HFFc6 (cell line): ENCODE measurements at places on chromosomes 11 and 22. TPM values are rescaled to one million over a fixed set of nuclear protein-coding genes. Genes with fewer than 3 reads are reported as not detected.

DNA sequence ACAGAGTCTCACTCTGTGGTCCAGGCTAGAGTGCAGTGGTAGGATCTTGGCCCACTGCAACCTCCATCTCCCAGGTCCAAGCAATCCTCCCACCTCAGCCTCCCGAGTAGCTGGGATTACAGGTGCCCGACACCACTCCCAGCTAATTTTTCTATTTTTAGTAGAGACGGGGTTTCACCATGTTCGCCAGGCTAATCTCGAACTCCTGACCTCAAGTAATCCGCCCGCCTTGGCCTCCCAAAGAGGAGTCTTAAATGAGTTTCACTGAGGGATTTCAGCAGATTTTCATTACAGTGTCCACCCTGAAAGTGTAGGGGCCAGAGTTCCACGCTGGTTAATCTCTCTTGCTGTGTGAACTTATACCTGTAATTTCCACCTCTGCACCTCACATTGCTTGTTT lies 412 bp upstream of the RPS3 start:
- DNase-seq = no peak

DNA sequence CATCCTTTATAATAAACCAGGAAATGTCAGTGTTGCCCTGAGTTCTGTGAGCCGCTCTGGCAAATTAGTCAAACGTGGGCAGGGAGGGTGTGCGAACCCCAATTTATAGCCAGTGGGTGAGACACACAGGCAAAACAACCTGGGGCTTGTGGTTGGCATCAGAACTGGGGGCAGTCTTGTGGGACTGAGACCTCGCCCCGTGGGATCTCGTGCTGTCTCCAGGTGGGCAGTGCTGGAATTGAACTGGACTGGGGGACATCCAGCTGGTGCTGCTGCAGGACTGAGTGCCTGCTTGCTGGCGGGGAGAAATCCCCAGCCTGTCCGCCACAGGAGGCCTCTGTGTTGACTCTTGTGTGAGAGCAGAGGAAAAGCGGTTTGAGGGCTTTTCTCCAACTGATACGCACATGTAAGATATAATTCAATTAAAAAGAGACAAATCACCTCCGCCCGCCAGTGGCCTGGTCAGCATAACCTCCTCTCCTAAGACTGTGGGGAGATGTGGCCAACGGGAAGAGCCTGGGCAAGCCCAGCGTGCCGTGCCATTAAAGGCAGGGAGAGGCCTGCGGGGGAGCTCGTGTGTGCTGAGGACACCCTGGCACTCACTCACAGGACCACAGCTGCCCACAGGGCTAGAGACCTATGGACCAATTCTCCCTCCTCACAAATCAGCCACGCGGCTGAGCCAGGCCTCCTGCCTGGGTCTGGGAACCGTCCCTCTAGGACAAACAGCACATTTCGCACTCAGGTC lies 18.4 kb downstream of the SULT4A1 start:
- DNase-seq = no peak

- no peak for DNase-seq
Measured at GRCh38 chr22:30870451-30871345, 97.9 kb downstream of the MORC2 start.

Gene OOSP1
- not detected in 3 replicates for total RNA-seq

Gene PIH1D2
- total RNA-seq = 0.59 to 1.9 TPM (median 0.93 TPM) in 3 replicates
